ENCODE measurements at places on chromosomes 16 and 17.

GRCh38 chr16:79653373-79653891 is 52.9 kb upstream of the MAF start:
- no peak for DNase-seq

DNA sequence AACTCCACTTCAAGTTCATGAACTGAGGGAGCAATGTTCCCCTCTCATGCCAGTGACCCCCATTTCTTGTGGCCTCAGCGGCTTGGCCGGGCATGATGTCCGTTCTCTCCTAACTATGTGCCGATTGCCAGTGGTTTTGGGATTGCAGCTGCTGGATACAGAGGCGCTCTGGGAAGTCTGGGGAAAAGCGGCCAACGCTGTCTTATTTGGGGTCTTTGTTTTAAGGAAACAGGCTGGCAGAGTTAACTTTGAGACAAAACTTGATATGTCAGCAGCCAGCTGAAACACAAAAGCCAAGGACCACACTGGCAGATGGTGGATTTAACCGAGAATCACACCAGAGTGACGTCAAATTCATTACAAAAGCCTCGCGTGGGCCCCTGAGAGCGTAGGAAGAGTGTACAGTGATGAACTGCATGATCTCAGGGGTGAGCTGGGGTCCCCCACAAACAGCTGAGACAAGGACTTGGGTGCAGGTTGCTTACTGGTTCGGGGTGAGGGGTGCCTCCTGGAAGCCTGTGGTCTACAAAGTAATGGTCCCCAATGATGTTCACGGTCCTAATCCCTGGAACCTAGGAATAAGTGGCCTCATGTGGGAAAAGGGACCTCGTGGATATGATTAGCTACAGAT is 180.4 kb downstream of the IRF8 start:
- no peak for DNase-seq

- no peak for DNase-seq
These were observed 5.2 kb upstream of the OR1F1 start for GRCh38 chr16:3182608-3183444.

- no peak for DNase-seq
These were observed 34.8 kb upstream of the CIBAR2 start for GRCh38 chr16:85146922-85147651.

- DNase-seq: no peak
These were observed 1.6 kb downstream of the NDUFB10 start for GRCh38 chr16:1960665-1961630.

DNA sequence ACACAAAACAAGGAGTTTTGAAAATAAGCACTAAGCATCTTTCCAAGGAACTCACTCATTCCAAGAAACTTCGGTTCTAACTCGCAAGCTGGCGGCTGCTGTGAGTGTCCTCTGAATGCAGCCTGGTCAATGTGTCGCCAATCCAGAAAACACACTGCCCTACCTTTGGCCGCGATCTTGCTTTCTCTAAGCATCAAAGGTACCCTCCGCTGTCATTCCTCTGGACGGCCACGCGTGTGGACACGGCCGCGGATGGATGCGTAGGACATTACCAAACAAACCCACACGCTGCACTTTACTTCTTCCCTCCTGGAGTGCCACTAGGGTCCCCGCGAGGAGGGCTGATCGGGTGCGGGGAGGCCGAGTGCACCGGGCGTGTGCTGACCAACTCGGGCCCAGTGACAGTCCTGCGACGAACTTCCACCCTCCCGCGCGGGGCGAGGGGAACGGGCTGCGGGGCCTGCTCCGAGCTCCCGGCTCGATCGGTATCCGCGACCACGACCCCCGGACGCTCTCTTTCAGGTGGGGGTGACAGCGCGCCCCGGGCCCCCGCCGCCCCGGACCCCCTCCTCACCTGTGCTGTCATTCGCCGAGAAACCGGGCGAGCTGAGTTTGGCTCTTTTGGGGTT is 1.1 kb downstream of the CREBBP start:
- DNase-seq: no peak

All from substantia nigra (tissue), 51 donors.